ENCODE measurements at places on chromosomes 12 and 14.

DNA sequence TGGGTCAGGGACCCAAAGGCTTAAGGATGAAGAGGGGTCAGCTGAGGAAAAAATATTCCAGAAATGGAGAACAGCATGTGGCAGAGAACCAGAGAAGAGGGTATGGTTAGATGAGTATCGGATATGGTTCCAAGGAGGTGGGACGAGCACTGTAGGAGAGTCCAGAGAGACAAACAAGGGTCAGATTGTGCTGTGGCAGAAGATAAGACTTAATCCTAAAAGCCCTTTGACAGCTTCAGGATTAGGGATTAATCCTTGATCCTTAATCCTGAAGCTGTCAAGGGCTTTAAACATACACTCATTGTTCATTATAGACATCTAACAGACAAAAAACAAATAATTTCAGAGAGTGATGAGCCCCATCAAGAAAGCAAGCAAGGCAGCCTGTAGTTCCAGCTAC lies 124.0 kb downstream of the SPTSSA start:
- DNase-seq, result no peak

GRCh38 chr14:50013198-50013918 lies 103.0 kb downstream of the VCPKMT start:
- no peak for DNase-seq

DNA sequence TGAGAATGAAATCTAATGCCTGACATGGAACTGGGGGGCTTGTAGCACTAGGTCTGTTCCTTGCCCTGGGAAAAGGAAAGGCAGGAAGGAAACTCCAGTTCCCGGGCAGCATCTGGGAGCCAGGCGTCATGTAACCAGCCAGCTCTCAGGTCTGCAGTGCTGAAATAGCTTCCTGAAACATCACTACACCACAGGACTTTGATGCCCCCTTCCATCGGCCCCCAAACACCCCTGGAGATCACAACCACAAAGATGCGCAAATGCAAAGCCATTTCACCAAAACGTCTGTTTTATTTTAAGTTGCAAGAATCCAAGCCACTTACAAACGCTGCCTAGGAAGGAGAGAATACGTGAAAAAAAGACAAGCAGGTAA lies 40.9 kb downstream of the KCTD10 start:
- DNase-seq, result no peak

GRCh38 chr12:77401064-77401769 lies 335.8 kb upstream of the E2F7 start:
- no peak for DNase-seq

GRCh38 chr14:80208461-80208860 lies 2.8 kb downstream of the DIO2 start:
- DNase-seq, result no peak

- DNase-seq, result no peak
These were observed 16.8 kb downstream of the TMEM106C start for GRCh38 chr12:47980197-47980596.

GRCh38 chr12:57233357-57234232 lies 4.1 kb downstream of the SHMT2 start:
- no peak for DNase-seq

DNA sequence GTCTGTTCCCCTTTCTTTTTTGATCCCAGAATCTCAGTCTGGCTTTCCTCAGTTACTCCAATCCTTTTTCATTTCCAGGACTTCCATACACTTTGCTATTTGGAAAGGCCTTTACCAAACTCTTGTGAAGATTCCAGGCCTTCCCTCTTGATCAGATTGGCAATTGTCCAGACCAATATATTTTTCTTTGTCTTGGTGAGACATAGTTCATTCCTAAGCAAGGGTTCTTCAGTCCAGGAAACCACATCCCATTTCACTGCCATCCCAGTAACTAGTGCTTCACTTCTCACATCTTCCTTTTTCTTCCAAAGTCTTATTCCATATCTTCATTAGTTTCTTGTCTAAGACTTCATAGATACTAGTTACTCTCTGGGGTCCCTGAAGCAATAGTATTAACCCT lies 2.1 kb upstream of the PTPRQ start:
- no peak for DNase-seq

DNA sequence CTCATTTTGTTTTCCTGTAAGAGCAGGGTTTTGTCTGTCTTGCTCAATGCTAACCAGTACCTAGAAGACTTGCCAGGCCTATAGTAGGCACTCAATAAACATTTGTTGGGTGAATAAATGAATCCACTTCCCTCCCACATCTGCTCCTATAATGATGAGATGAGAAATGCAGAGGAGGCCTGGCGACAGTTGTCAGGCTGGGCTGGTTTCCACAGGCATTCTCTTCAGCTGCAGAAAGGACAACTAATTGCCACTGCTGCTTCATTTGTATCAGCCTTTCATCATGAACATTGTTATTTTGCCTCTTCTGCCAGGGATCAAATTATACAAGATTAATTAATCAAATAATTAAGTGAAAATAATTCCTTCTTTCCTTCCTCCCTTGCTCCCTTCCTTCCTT lies 82.0 kb upstream of the PTHLH start:
- no peak for DNase-seq

DNA sequence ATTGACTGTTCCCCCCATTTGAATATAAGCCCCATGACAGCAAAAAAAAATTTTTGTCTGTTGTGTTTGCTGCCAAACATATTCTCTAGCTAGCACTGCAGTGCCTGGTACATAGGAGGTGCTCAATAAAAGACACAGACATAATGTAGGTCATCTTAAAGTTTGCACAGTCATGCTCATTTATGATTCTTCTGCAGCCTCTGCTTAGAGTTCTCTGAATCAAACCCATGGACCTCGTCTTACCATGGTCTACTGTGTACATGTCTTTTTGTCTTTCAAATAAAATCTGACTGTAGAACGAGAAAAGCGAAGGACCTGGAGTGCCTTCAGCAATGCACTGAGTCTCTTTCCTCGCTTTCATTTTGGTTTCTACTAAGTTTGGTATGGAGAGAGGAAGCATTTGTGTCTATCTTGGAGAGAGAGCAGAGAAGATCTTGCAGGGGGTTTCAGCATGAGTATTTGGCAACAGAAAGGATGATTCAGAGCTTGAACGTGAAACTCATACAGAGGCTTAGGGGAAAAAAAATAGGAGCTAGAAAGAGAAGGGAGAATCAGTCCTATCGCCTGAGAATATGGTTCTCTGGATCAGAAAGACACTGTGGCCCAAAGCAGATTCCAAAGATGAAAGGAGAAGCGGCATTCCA lies 38.8 kb upstream of the TMCC3 start:
- DNase-seq, result no peak

- no peak for DNase-seq
These were observed 1.6 kb downstream of the BEGAIN start for GRCh38 chr14:100585448-100586152.

DNA sequence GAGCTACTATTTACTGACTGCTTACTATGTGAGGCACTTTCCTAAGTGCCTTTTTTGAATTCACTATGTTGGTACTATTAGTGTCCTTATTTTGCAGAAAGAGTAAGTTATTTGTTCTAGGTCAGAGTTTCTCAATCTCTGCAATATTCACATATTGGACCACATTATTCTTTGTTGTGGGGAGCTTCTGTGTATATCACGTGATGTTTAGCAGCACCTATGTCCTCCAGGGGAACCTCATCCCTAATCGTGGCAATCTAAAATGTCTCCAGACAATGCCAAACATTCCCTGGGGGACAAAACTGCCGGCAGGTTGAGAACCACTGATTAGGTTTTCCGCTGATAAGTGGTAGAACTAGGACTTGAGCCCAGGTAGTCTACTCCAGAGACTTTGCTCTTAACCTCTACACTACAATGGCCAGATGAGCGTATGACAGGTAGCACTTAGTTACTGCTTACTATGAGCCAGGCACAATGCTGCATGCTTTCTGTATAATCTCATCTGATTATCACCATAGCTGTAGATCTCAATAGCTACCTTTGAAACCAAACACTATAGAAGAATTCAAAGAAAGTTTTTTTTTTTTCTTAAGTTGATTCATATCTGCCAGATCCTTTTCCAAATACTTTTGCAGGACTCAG lies 38.9 kb downstream of the NELL2 start:
- DNase-seq, result no peak

DNA sequence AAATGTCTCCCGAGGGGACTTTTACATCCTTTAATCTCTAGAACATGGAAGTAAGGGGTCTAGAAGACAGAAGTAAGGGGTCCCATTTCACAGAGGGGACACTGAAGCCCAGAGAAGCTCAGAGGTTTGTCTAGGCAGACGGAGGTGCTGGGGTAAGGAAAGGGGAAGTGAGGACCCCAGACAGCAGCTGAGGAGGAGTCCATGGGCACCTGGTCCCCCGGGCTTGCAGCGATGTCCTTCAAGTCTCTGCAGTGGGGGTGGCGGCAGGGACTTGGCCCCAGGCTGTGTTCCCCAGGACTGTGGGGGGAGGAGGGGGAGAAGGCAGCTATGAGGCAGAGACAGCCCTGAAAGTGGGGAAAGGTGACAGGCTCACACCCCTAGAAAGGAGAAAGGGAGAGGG lies 30.7 kb downstream of the DTX1 start:
- no peak for DNase-seq

DNA sequence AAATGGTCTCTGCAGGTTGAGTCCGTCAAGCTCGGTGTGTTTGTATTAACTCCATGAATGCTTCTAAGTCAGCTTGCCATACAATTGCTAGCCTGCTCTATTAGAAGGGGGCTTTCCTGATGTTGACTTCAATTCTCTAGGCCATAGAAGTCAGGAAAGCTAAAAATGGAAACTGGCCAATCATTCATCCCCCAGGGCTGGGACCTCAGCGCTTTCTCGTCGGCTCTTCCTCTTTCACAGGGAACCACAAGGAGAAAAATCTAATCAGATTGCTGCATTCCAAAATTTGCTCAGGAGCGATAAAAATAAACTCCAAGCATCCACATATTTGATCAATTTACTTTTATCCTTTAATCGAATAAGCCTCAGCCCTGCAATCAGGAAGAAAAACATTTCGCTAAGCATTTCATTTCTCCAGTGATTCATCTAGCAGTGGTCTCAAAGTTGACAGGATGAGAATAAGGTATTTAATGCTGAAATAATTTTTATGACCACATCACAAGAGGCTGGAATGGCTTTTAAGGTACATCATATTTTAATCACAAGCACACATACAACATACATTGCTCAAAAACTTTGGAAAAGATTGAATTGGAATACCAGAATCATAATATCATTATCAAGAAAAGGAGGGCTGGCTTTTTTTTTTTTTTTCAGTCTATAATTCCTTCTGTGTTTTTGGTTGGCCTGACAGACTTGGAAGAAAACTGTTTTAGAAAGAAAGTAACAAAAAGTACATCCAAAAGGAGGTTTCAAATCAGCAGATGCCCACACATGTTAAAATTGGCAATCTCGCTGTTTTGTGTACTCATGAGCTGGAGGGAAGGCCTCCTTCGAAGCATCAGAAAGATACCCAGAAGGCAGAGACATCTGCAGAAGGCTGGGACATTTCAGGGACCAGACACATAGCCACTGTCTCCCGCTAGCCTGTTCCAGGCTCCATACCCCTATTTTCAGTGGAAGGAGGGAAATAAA lies 316.3 kb downstream of the NUAK1 start:
- DNase-seq, result no peak

DNA sequence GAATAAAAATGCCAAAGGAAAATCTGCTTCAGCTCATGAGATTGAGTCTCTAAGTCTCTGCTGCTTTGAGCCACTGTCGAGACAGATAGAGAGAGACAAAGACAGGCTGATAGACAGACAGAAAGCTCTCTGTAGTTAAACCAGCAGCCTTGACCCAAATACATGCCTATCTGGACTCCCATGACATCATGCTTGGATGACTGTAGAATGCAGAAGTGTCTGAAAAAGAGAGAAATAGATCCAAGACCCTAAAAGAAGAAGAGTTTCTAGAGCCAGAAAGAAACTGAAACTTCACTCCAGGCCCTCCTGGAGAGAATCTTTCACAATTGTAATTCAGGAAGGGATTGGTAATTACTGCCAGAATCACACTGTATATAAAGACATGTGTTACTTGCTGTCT lies 122.6 kb upstream of the PLXNC1 start:
- no peak for DNase-seq

DNA sequence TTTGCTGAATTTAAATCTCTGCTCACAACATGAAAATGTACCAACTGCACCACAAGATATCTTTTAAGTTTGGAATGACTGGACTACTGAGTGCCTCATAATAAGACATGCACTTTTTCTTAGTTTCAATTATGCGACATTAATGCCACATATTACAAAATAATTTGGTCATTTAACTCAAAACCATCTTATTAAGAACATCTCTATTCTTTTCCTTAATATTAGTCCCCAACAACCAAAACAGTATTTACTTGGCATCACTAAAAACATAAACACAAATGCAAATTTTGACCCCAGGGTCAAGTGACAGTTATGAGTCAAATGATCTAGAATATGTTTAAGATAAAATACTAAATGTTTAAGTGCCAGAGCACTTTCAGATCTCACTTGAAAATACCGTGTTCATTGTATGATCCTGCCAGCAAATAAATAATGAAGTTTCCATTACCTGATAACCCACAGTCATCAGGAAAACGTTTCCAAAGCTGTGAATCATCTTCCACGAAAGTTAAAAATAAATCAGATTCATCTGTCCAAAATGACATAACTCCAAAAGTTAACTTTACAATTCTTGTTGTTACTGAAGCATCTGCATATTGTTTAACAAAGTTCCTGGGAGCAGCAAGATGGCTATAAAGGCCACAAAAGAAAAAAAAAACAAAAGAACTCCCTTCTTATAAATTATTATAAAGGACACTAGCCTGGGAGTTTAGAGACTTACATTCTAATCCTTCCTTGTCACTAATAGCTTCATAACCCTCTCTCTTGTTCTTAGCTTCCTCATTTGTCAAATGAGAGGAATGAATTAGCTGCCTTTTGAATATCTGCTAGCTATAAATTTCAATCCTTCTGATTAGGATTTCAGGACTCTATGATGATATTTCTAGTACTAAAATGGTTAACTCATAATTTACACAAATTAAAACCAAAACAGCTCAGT lies 30.5 kb upstream of the AP4S1 start:
- DNase-seq, result no peak

DNA sequence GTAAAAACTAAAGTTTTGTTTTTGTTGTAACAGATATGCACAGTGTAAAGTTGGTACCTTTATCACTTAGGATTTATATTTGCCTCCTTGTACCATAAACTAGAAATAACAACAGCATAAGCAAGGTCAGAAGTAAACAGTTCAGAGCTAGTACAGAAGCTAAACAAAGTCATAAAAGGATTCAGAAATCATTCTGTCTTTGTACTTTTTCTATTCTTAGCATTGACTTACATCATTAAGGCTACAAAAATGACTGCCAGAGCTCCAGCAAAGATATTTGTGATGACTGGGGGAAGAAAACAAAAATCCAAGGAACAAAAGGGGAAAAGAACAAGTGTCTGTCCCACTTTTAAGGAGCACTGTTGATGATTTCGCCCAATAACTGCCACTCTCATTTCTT lies 347.2 kb downstream of the CCDC91 start:
- no peak for DNase-seq

- no peak for DNase-seq
These were observed 68.7 kb downstream of the PRMT8 start for GRCh38 chr12:3559601-3560294.

DNA sequence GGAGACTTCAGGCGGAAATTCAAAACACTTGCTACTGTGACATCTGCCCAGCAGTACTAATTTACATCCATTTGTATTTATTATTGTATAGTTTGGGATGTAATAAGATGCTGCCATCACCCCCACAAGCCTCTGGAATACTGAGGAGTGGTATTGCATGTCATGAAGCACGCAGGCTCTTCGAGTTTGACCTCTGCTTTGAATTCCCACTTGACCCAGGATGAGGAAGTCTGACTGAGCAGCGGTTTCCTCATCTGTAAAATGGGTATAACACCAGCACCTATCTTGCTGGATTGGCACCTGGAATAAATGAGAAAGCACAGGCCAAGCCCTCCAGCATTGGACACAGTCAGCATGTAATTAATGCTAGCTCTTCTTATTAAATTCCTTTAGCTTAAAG lies 116.0 kb upstream of the DIO3 start:
- DNase-seq, result no peak
